ENCODE measurements at places on chromosomes 11 and 22. TPM values are rescaled to one million over a fixed set of nuclear protein-coding genes. Genes with fewer than 3 reads are reported as not detected.

GRCh38 chr11:73612601-73613140 is 14.8 kb upstream of the FAM168A start:
- DNase-seq, result no peak

DNA sequence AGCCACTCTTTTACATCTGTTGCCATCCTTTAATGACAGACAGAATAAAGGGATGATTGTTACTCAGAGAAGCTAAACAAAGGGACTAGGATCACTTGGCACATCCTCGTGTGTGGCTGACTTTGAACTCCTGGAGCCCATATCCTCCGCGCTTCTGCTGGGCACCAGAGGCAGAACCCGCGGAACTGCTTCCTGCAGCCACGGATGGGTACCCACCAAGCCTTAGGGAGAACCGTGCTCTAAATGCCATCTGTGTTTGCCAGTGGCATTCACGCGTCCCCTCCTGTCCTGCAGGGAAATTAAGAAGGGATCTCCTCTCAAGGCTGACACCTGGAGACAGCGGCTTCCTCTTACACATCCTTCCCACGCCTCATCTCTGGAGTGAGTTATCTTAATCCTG is 294.4 kb downstream of the NTM start:
- DNase-seq, result no peak

DNA sequence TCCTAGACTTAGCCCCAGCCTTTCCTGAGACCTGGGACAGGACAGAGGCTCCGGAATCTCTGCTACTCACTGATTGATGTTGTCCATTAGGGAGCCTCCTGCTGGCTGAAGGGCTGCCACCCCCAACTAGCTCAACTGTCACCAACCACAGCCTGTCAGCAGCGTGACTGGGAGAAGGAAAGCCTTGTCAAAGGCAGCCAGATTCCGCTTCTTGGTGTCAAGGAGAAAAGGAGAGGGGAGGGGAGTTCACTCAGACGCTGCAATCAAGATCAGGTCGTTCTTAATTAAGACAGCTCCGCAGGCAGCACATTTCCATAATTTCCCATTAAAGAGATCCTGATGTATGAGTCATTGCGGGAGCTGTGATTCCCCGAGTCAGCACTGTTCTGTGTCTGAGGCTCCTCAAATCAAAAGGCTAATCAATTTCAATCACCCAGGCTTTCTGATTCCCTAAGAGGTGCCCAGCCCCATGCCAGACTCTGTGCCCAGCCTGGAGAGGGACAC is 152.8 kb upstream of the ZBED5 start:
- peak; percentile 13 for DNase-seq

DNA sequence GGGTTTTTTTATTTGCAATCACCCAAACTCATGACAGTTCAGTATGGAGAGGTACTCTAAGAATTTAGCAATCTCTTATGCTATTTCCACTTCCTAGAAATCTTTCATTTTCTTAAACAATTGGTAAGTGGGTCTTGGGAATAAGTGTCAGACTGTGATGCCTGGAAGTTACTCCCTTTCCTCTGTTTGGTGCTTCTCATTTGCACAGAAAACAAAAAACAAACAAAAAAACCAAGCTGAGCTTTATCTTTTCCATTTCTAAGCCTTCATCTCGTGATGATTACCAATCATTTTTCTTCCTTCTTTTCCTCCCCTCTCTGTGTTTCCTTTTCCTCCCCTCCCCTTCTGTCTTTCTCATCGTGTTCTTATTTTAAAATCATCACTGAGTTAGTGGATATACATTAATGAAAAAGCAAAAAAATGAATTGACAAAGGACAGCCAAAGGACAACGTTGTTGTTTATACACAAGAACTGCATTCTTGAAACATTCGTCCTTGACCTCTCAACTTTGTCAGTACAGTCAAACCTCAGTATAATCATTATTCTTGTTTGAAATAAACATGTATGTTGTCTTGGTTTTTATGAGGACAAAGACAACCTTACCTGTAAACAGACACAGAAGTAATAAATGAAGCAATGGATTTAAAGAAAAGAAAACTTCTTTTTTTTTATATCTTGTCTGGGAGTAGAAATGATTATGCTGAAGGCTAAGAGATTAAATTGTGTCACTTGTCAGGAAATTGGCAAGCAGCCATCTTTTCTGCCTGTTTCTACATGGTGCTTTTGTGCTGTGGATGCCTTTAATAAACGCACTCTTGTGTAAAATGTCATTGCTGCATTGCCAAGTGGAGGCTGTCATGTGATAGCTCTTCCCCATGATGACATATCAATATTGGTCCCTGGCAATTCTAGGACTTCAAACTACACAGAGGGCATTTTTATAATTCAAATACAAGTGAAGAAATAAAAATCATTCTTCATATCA is 803.2 kb upstream of the CCDC90B start:
- DNase-seq, result no peak

GRCh38 chr11:75199412-75199955 is 41.1 kb upstream of the TPBGL start:
- DNase-seq, result no peak

- no peak for DNase-seq
These were observed 14.9 kb downstream of the CWF19L2 start for GRCh38 chr11:107442715-107443215.

- DNase-seq, result no peak
These were observed 5.0 kb downstream of the NFAM1 start for GRCh38 chr22:42427167-42427566.

DNA sequence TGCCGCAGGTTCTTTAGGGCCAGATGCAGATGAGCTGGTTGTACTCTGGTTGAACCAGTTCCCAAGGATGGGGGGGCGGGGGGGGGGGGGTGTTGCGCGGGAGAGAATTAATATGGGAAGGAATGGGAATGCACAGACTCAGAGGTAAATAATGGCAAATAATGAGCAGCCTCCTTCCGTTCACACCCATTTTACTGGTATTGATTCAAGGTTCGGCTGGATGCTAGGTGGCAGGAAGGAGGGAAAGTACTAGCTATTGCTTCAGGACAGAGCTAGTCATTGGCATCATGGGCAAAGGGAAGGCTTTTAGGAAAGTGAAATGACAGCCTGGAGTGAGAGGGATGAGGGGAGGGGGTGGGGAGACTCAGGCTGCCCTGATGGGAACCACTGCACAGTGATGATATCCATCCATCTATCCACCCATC is at the start of gene VSTM5:
Gene VSTM5 (minus strand): TSS at position 25 of the 425 bp plus-strand sequence. CDS start 116 bp downstream, outside the sequence.
- no peak for DNase-seq

DNA sequence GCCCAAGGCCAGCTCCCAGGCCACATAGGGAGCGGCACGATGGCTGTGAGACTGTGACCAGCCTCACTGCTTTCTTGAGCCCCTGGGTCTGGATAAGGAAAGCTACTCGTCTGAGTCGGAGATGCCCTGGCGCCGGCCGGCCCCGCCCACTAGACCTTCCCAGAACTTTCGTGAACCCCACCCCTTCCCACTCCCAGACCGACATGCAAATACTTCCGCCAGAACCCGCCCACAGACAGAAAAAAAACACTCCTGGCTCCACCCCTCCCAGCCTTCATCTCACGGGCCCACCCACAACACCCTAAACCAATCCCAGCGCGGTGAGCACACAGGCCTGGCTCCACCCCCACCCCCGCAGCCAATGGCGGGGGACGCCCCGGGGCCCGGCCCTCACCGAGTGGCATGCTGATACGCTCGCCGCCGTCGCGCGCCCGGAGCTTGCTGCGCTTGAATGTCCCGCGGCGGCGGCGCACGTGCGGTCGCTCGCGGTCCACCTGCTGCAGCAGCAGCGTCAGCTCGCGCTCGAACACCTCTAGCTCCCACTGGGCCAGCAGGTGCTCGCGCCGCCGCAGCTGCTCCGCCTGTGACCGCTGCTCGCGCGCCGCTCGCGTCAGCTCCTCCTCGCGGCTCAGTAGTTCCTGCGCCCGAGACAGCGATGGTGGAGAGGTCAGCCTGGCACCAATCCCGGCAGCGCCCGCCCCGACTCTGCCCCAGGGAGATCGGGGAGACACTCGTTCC is 7.0 kb downstream of the MAP3K11 start:
- no peak for DNase-seq

GRCh38 chr11:19723572-19724342 is 11.1 kb downstream of the NAV2 start:
- DNase-seq, result peak; percentile 33

RIN1 gene
- total RNA-seq, result 1.2 TPM

NUDT22 gene
- 26.9 TPM for total RNA-seq

OR8H3 gene
- total RNA-seq, result not detected

OR51A7 gene
- total RNA-seq, result not detected

ATXN10 gene
- total RNA-seq, result 48.0 TPM

MOV10L1 gene
- total RNA-seq, result not detected

ANO1 gene
- not detected for total RNA-seq

All from CD4-positive, alpha-beta T cell (primary cell).